SW 1271 (cell line): ENCODE measurements at places on chromosomes 2 and 18.

- no peak for DNase-seq
Observed at GRCh38 chr2:238924796-238925195, 76.9 kb downstream of the TWIST2 start.

GRCh38 chr18:2964361-2965010 lies 48.5 kb downstream of the LPIN2 start:
- no peak for DNase-seq

- DNase-seq, result no peak
Observed at GRCh38 chr2:10157293-10157692, 34.8 kb downstream of the RRM2 start.

- DNase-seq, result no peak
Observed at GRCh38 chr2:69947325-69947931, 14.0 kb downstream of the ASPRV1 start.

- DNase-seq, result no peak
Observed at GRCh38 chr2:199589306-199589705, 131.6 kb upstream of the SATB2 start.

GRCh38 chr2:143294068-143294467 lies 164.8 kb downstream of the ARHGAP15 start:
- no peak for DNase-seq

- DNase-seq, result no peak
Observed at GRCh38 chr2:226795281-226796011, 4.2 kb downstream of the IRS1 start.

DNA sequence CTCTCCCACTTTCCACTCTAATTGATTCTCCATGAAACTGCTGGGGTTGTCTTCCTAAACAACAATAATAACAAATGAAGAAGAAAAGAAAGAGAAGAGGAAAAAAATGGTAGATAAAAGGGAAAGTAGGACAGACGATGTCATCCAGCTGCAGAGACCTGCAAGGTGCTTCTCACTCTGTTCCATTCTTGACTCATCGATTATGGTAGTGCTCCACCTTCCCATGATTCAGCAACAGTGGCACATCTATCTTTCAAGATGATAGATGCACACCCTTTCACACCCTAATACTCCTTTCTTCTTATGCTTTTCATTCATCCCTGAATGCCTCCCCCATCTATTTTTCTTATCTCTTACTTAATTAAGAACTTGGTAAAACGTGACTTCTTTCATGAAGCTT lies 610.2 kb downstream of the NR4A2 start:
- no peak for DNase-seq
